ENCODE measurements at places on chromosomes 1 and 21. TPM values are rescaled to one million over a fixed set of nuclear protein-coding genes. Genes with fewer than 3 reads are reported as not detected.

Gene CAPZB
- 77.3 TPM for total RNA-seq

Gene HSPB7
- 0.23 TPM for total RNA-seq

Gene CLIC4
- total RNA-seq = 110 TPM

Gene LRRC40
- total RNA-seq = 82.8 TPM

Gene AGRN
- 120 TPM for total RNA-seq

Gene TEDDM1
- total RNA-seq = not detected

Gene DISP1
- total RNA-seq = 8.5 TPM

Gene FMO3
- total RNA-seq = 1.2 TPM

Gene ANGPTL1
- 1.8 TPM for total RNA-seq

Gene TSPAN1
- 0.46 TPM for total RNA-seq

Gene SAMD11
- 4.4 TPM for total RNA-seq

Gene FCAMR
- not detected for total RNA-seq

Gene CFHR2
- total RNA-seq = not detected

Gene RNF207
- 6.7 TPM for total RNA-seq

Gene PLEKHO1
- 39.9 TPM for total RNA-seq

Gene PTPRC
- 10.6 TPM for total RNA-seq

Gene TOR1AIP1
- 31.6 TPM for total RNA-seq

Gene CD1B
- total RNA-seq = not detected

Gene PRCC
- 28.1 TPM for total RNA-seq

Gene PHF13
- total RNA-seq = 15.0 TPM

Gene C1orf94
- 0.23 TPM for total RNA-seq

Gene CCDC181
- total RNA-seq = 15.2 TPM

Gene PRDM15
- 7.2 TPM for total RNA-seq

Gene SLC22A15
- total RNA-seq = 28.6 TPM

Gene CR1
- total RNA-seq = 0.46 TPM

Gene RNF186
- total RNA-seq = not detected

Gene CTSS
- total RNA-seq = 19.8 TPM

Gene BCL2L15
- total RNA-seq = 0.69 TPM

Gene NLRP3
- total RNA-seq = 1.8 TPM

Gene TENT5C
- total RNA-seq = 8.8 TPM

Gene OR6F1
- not detected for total RNA-seq

Gene ETV3L
- 0.23 TPM for total RNA-seq

Gene BARHL2
- 1.4 TPM for total RNA-seq

Gene HES5
- total RNA-seq = 156 TPM

Gene CD1C
- total RNA-seq = not detected

Gene SMG5
- total RNA-seq = 38.3 TPM

Gene TAL1
- 5.8 TPM for total RNA-seq

Gene NBPF6
- not detected for total RNA-seq

Gene C8A
- total RNA-seq = not detected

Gene MCOLN3
- 0.23 TPM for total RNA-seq

Gene SCNM1
- 27.9 TPM for total RNA-seq

Gene APOBEC4
- total RNA-seq = 0.23 TPM

Gene LCE2B
- total RNA-seq = not detected

Gene TFF2
- not detected for total RNA-seq

Gene ANP32E
- total RNA-seq = 40.8 TPM

Gene LYPD8
- not detected for total RNA-seq

Gene DMBX1
- 1.8 TPM for total RNA-seq

Gene SFN
- total RNA-seq = not detected

Gene LDLRAD1
- total RNA-seq = not detected

All from diencephalon (tissue), 1 donor.